GM23338 (cell line): ENCODE measurements at places on chromosomes 6 and 20. TPM values are rescaled to one million over a fixed set of nuclear protein-coding genes. Genes with fewer than 3 reads are reported as not detected.

Gene TSBP1
- not detected in 2 replicates for total RNA-seq

Gene NELFCD
- 67.0 and 75.8 TPM in 2 replicates for total RNA-seq

Gene ANGPT4
- total RNA-seq, result 0.17 and 1.0 TPM in 2 replicates

Gene ENPP1
- 42.6 and 46.9 TPM in 2 replicates for total RNA-seq

Gene HEY2
- total RNA-seq, result 3.7 and 4.3 TPM in 2 replicates

Gene HTR1B
- total RNA-seq, result 0.21 and 0.58 TPM in 2 replicates

Gene KIFC1
- total RNA-seq, result 61.7 and 64.4 TPM in 2 replicates

Gene ZKSCAN8
- total RNA-seq, result 21.3 and 22.6 TPM in 2 replicates

Gene SHLD1
- 1.4 and 5.2 TPM in 2 replicates for total RNA-seq

Gene BCKDHB
- total RNA-seq, result 29.2 and 32.1 TPM in 2 replicates

Gene KIF25
- 0.69 and 1.5 TPM in 2 replicates for total RNA-seq

Gene SLC52A3
- 3.6 and 4.5 TPM in 2 replicates for total RNA-seq

Gene FAM83C
- total RNA-seq, result 0.10 TPM in 1 of 2 replicates, not detected in the other

Gene MUC22
- not detected in 2 replicates for total RNA-seq

Gene HLA-DMB
- total RNA-seq, result 1.3 and 1.6 TPM in 2 replicates

Gene SLA2
- total RNA-seq, result 0.62 TPM in 1 of 2 replicates, not detected in the other

Gene CLDN20
- not detected in 2 replicates for total RNA-seq

Gene CFAP61
- total RNA-seq, result not detected in 2 replicates

Gene ANKRD66
- total RNA-seq, result not detected in 2 replicates

Gene SPATS1
- total RNA-seq, result not detected in 2 replicates

Gene BPIFA1
- total RNA-seq, result not detected in 2 replicates

Gene FAM210B
- total RNA-seq, result 15.7 and 16.2 TPM in 2 replicates

Gene CTCFL
- total RNA-seq, result 1.4 and 2.1 TPM in 2 replicates

Gene HLA-DRA
- total RNA-seq, result 4.4 and 6.9 TPM in 2 replicates

Gene ZNF341
- 6.1 and 6.2 TPM in 2 replicates for total RNA-seq

Gene EYA4
- 0.16 and 0.21 TPM in 2 replicates for total RNA-seq

Gene ADGRF1
- total RNA-seq, result not detected in 2 replicates

Gene BIRC7
- total RNA-seq, result 0.24 TPM in 1 of 2 replicates, not detected in the other

Gene SDCBP2
- 4.6 and 5.3 TPM in 2 replicates for total RNA-seq

Gene SYS1
- total RNA-seq, result 12.5 and 21.5 TPM in 2 replicates

Gene CRISP2
- 0.50 and 0.63 TPM in 2 replicates for total RNA-seq

Gene FRS3
- total RNA-seq, result 3.3 and 4.9 TPM in 2 replicates

Gene FNDC11
- total RNA-seq, result 5.3 and 6.5 TPM in 2 replicates

Gene RIOK1
- total RNA-seq, result 15.5 and 15.7 TPM in 2 replicates

Gene NOTCH4
- total RNA-seq, result 2.8 and 3.5 TPM in 2 replicates

Gene RAB32
- total RNA-seq, result 4.8 and 10.4 TPM in 2 replicates

Gene EYA2
- total RNA-seq, result 0.16 and 0.56 TPM in 2 replicates

Gene OSTM1
- total RNA-seq, result 28.1 and 47.7 TPM in 2 replicates

Gene RREB1
- 25.5 and 29.1 TPM in 2 replicates for total RNA-seq

Gene ARG1
- total RNA-seq, result not detected in 2 replicates

Gene MOXD1
- 4.3 TPM in 2 replicates for total RNA-seq

Gene EPPIN
- total RNA-seq, result 0.04 TPM in 1 of 2 replicates, not detected in the other
